ENCODE measurements at places on chromosomes 12 and 14. TPM values are rescaled to one million over a fixed set of nuclear protein-coding genes. Genes with fewer than 3 reads are reported as not detected.

CCDC38 gene
- 0.24 TPM for total RNA-seq

- no peak for DNase-seq
- H3K36me3 ChIP-seq = no peaks in the 10 kb centered on the region
- no peaks in the 10 kb centered on the region for H3K27me3 ChIP-seq
- no peak overlapping the region for H3K27ac ChIP-seq
- H3K4me3 ChIP-seq = no peak overlapping the region
These were observed 12.5 kb upstream of the AVPR1A start for GRCh38 chr12:63163541-63163940.

NYNRIN gene
- total RNA-seq = 17.9 TPM

DNA sequence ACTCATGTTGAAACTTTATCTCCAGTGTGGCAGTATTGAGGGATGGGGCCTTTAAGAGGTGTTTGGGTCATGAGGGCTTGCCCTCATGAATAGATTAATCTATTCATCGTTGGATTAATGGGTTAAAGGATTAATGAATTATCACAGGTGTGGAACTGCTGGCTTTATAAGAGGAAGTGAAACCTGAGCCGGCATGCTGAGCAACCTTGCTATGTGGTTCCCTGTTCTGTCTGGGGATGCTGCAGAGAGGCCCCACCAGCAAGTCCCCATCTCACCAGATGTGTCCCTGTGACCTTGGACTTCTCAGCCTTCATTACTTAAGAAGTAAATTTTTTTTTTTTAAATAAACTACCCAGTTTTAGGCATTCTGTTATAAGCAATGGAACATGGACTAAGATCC lies 109.6 kb downstream of the DYRK2 start:
- no peak for DNase-seq
- H3K4me1 ChIP-seq = no peaks in the 10 kb centered on the region
- no peak overlapping the region for H3K27ac ChIP-seq
- H3K4me3 ChIP-seq = no peak overlapping the region
- H3K27me3 ChIP-seq = no peaks in the 10 kb centered on the region

GRCh38 chr12:3592856-3593625 lies 102.0 kb downstream of the PRMT8 start:
- H3K27me3 ChIP-seq = no peaks in the 10 kb centered on the region
- H3K36me3 ChIP-seq = no peaks in the 10 kb centered on the region
- H3K4me3 ChIP-seq = no peak overlapping the region
- H3K4me1 ChIP-seq = no peaks in the 10 kb centered on the region
- no peak overlapping the region for H3K27ac ChIP-seq

TPH2 gene
- total RNA-seq = not detected

RASSF9 gene
- total RNA-seq = 11.0 TPM

BATF gene
- total RNA-seq = 6.7 TPM

DNA sequence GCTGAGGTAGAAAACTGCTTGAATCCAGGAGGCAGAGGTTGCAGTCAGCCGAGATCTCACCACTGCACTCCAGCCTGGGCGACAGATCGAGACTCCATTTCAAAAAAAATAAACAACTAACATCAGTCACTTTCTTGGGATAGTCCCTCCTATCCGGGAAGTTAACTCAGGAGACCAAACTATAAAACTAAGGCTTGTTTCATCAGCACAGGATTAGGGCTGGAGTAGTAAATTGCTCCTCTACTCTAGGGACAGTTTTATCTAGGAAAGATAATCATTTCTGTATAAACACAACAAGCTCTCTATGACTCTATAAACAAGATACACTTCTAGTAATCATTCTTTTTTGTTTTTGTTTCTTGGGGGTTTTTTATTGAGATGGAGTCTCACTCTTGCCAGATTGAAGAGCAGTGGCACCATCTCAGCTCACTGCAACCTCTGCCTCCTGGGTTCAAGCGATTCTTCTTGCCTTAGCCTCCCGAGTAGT lies 11.7 kb downstream of the RPS26 start:
- H3K27me3 ChIP-seq = no peaks in the 10 kb centered on the region
- no peaks in the 10 kb centered on the region for H3K4me1 ChIP-seq
- H3K27ac ChIP-seq = no peak overlapping the region
- no peaks in the 10 kb centered on the region for H3K36me3 ChIP-seq
- H3K4me3 ChIP-seq = no peak overlapping the region

DNA sequence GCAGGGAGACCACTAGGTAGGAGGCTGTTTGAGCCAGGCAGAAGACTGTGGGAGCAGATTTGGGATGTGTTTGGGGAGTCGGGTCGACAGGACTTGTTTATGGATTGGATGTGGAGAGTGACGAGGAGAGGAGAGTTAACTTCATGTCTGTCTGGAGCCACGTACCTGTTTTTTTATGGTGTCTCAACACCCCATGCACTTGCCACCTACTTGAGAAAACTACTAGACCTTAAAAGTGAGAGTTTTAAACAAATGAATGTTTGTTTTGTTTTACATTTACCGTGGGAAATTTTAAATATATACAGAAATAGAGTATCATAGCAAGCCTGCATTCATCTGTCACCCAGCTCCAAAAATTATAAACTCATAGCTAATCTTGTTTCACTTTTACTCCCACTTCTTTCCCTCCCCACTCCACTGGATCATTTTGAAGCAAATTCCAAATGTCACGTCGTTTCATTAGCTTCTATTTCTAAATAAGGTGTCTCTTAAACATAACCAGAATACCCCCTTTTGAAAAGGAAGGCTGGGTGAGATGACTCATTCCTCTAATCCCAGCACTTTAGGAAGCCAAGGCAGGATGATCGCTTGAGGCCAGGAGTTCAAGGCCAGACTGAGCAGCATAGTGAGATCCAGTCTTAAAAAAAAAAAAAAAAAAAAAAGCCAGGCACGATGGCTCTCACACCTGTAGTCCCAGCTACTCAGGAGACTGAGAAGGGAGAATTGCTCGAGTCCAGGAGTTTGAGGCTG lies 136.2 kb downstream of the ANO6 start:
- H3K4me3 ChIP-seq = no peak overlapping the region
- DNase-seq = no peak
- no peaks in the 10 kb centered on the region for H3K27me3 ChIP-seq
- peaks cover 48% of the 10 kb centered on the region for H3K36me3 ChIP-seq

- no peak for DNase-seq
- no peak overlapping the region for H3K27ac ChIP-seq
- H3K27me3 ChIP-seq = no peaks in the 10 kb centered on the region
- H3K36me3 ChIP-seq = no peaks in the 10 kb centered on the region
These were observed 497.7 kb downstream of the FUT8 start for GRCh38 chr14:65910108-65910786.

JPH4 gene
- 5.1 TPM for total RNA-seq

DNA sequence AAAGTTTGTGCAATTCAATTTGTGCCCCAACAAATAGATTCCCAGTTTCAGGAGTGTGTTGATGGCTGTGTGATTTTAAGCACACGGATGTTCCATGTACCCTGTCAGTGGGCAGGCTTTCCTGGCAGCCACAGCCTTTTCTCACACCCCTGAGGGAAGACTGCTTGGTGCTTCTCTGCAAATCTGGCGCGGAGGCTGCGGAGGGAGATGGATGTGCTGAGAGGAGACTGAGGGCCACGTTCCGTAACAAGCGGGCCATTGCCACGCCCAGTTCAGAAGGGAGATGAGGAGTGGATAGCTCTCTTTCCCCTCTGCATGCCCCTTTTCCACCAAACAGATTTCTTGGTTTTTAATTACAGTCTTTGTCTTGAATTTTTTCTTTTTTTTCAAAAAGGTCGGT lies 89.1 kb downstream of the BEGAIN start:
- H3K27ac ChIP-seq = no peak overlapping the region
- H3K4me3 ChIP-seq = no peak overlapping the region
- DNase-seq = no peak
- H3K36me3 ChIP-seq = no peaks in the 10 kb centered on the region

RFX4 gene
- total RNA-seq = not detected

ALX1 gene
- total RNA-seq = not detected

DNA sequence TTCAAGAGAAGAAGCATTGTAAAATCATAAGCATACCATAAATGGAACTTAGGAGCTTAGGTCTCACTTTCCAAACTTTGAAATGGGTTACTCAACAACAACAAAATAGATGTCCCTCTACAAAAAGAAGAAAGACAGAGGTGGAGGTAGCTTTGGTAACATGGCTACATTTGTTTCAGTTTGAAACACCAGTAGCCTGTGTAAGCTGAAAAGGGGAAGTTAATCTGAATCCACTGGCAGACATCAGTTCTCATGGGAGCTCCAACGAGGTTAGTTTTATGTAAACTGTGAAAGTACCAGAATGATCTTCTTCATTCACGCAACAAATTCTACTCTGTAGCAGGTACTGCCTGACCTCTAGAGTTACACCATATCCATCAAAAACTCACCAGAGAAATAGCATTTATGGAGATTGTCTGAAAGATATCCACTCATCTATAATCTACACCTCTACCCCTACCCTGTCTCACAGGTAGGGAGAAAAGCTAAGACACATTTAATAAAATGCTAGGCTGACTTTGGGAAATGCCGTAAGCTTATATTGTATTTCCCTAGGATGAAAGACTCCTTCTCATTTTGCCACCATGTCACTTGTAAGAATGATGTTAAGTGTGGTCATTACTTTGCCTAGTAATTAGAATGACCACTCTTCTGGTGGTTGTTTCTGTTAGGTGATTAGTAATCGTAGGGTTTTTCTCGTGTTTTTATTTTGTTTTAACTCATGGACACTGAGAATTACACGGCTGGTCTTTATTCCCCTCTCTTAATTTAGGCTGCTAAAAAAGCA lies 224.1 kb downstream of the ASCL1 start:
- no peaks in the 10 kb centered on the region for H3K4me1 ChIP-seq
- H3K27me3 ChIP-seq = no peaks in the 10 kb centered on the region
- DNase-seq = no peak
- no peak overlapping the region for H3K27ac ChIP-seq
- no peaks in the 10 kb centered on the region for H3K36me3 ChIP-seq

NFATC4 gene
- 37.0 TPM for total RNA-seq

CLEC12A gene
- 88.3 TPM for total RNA-seq

DNA sequence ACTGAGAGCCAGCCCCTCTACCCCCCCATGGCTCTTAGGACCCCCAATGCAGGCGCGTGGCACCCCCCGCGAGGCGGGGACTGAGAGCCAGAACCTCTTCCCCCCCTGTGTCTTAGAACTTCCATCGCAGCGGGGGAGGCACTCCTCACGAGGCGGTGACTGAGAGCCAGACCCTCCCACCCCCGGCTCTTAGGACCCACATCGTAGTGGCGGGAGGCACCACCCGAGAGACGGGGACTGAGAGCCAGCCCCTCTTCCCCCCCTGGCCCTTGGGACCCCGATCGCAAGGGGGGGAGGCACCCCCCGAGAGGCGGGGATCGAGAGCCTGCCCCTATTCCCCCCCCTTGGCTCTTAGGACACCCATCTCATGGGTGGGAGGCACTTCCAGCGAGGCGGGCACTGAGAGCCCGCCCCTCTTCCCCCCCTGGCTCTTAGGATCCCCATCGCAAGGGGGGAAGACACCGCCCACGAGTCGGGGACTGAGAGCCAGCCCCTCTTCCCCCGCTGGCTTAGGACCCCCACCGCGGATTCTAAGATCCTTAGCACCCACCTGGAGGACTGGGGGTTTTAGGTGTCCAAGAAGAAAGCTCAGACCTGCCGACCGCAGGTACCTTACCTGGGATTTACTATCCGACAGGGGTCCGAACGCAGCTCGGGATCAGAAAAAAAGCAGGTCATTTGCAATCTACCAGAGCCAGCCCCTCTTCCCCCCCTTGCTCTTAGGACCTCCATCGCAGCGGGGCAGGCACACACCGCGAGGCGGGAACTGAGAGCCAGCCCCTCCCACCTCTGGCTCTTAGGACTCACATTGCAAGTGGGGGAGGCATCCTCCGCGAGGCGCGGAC lies 44.9 kb downstream of the DDX11 start:
- DNase-seq = no peak
- H3K4me1 ChIP-seq = peaks cover 17% of the 10 kb centered on the region
- H3K36me3 ChIP-seq = no peaks in the 10 kb centered on the region
- no peak overlapping the region for H3K27ac ChIP-seq

GRCh38 chr12:126668538-126668937 lies 1598.4 kb upstream of the TMEM132C start:
- peaks cover 4% of the 10 kb centered on the region for H3K4me1 ChIP-seq
- no peak overlapping the region for H3K27ac ChIP-seq
- no peak for DNase-seq
- H3K27me3 ChIP-seq = no peaks in the 10 kb centered on the region
- H3K36me3 ChIP-seq = no peaks in the 10 kb centered on the region

- H3K4me1 ChIP-seq = peaks cover 36% of the 10 kb centered on the region
- no peak overlapping the region for H3K27ac ChIP-seq
- DNase-seq = no peak
- H3K27me3 ChIP-seq = no peaks in the 10 kb centered on the region
These were observed 33.5 kb downstream of the ANAPC7 start for GRCh38 chr12:110369992-110370391.

- H3K27ac ChIP-seq = no peak overlapping the region
- no peak overlapping the region for H3K4me3 ChIP-seq
- DNase-seq = no peak
These were observed 380.4 kb upstream of the CCDC196 start for GRCh38 chr14:66105815-66106214.

DNA sequence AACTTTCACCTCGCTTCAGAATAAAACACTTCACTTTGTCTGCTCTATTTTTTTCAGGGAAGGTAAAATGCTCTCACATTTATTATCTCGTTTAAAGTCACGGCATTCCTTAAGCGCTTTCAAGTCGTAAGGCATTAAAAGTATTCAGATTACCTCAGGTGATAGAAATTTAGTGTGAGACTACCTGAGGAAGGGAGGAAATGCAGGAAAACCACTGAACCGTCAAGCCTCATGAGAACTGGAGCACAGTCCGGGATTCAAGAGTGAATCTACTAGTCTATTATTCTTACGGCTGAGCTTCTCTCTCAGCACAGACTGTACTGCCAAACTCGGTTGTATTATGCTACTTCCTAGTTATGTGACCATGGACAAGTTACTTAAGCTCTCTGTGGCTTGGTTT lies 8.3 kb upstream of the PPFIBP1 start:
- no peak for DNase-seq
- H3K36me3 ChIP-seq = no peaks in the 10 kb centered on the region
- H3K4me3 ChIP-seq = no peak overlapping the region
- H3K27me3 ChIP-seq = no peaks in the 10 kb centered on the region

OR6J1 gene
- total RNA-seq = not detected

DNA sequence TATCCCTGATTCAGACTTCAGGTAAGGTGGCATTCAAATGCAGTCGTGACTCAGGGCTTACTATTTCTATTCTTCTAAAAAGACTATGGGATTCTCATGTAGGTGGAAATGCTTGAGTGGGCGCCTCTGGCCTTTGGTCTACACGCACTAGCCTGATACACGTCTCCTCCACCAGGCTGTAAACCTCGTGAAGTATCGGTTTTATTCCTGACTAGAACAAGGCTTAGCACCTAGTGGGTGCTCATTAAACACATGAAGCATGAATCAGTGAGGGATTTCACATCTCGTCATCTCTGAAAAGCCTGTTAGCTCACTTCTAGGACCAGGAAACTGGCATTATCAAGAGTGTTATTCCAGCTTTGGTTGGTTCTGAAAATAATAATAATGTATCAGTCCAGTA lies 17.7 kb upstream of the HNF1A start:
- no peak for DNase-seq
- H3K27ac ChIP-seq = no peak overlapping the region
- H3K36me3 ChIP-seq = no peaks in the 10 kb centered on the region
- H3K27me3 ChIP-seq = no peaks in the 10 kb centered on the region
- H3K4me3 ChIP-seq = no peak overlapping the region

- no peak for DNase-seq
- H3K27me3 ChIP-seq = peaks cover 96% of the 10 kb centered on the region
- peaks cover 10% of the 10 kb centered on the region for H3K4me1 ChIP-seq
- H3K27ac ChIP-seq = no peak overlapping the region
These were observed 3.1 kb upstream of the HOTAIR start for GRCh38 chr12:53977596-53978445.

GRCh38 chr12:126734296-126734695 lies 1532.7 kb upstream of the TMEM132C start:
- peaks cover 4% of the 10 kb centered on the region for H3K27me3 ChIP-seq
- DNase-seq = no peak
- no peaks in the 10 kb centered on the region for H3K36me3 ChIP-seq
- H3K4me3 ChIP-seq = no peak overlapping the region
- no peaks in the 10 kb centered on the region for H3K4me1 ChIP-seq

KRT71 gene
- not detected for total RNA-seq

Data from lower lobe of right lung (tissue), 2 donors.